Activated effector memory CD4-positive, alpha-beta T cell treated with Interleukin-2 at 50 U/mL for 16 hours (primary cell): ENCODE measurements at places on chromosomes 5 and 9.

DNA sequence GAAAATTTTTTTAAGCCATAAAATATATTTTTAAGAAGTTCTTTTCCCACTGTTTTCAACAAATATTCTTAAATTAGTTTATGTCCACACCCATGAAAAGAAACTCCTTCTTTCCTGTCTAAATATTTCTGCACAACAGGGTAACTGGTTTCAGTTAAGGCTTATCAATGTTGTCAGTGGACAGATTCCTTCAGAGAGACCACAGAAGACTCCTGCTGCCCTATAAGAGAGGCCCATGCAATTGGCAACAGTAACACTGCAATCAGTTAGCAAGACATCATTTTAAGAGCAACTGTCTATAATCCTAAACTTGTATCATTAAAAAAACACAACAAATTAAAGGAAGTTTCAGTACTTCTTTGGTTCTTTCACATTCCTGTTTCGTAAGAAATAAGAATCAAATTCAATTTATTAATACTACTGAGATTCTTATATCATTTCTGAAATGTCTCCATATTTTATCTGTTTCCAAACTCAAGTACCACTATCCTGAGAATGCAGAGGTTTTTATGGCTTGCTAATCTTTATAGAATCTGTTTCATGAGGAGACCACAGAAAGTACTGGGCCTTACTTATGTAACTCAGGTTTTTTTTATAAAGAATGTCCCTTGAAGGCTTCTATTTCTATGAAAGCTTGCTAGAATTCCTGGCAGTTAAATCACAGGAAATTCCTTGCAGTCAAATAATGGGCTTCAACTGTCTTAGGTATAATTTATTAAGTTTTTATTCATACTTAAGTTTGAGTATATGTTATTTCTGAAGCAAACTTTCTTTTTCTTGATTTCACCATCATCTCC is 240.2 kb downstream of the RFX3 start:
- DNase-seq: no peak

DNA sequence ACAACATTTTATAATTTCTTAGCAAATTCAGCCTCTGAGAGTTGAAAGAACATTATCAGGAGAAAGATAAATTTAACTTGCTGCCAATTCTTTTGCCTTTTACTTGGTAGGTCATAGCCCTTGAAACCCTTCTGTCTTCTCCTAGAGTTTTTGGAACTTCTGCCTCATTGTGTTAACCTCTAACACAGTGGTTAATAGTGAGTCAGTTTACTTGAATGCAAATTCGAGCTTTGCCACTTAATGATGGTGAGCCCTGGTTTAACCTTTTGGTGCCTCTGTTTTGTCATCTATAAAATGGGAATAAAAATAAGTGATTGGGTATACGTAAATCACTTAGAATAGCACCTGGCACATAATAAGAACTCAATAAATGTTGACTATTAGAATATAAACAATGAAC is 1.8 kb upstream of the INIP start:
- DNase-seq: no peak

- DNase-seq: no peak
These were observed 9.9 kb downstream of the ERGIC1 start for GRCh38 chr5:172843825-172844576.

DNA sequence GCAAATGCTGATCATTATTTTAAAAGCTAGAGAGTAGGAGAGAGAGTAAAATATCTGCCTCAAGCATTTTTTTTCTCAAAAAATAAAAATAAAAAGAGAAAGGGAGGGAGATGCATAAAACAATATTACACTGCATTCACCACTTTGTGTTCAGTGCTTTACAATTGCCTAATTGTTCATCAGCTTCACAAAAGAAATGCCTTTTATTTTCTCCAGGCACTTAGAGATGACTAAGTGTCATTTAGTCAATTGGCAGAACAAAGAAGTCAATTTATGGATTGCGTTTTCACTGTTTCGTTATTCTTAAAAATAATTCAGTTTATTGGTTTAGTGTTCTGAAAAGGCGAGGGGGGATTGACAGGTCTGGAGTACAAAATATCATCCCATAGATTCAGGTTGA is 232.5 kb upstream of the CCNH start:
- no peak for DNase-seq

DNA sequence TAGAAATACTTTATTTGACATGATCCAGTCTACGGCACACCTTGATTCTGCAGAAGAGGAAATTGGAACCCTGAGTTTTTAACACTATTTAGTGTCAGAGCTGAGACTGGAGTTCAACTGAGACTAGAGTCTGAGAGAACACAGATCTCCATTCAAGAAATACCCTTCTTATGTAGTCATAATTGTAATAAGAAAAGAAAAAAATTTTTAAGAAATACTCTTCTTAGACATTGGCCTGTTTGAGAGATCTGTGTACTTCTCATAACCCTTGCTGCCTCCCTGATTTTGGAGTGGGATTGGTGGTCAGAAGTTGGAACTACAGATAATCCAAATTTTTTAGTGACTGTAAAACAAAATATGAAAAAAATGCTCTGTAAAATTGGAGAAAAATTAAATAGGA is 253.4 kb downstream of the ARRDC3 start:
- no peak for DNase-seq

- peak; percentile 10 for DNase-seq
These were observed 500.0 kb downstream of the DIRAS2 start for GRCh38 chr9:90142580-90142979.

GRCh38 chr5:72653586-72653985 is 146.4 kb upstream of the ZNF366 start:
- no peak for DNase-seq

GRCh38 chr9:129598089-129598596 is 22.8 kb downstream of the C9orf50 start:
- DNase-seq: no peak

GRCh38 chr5:157497875-157498611 is 38.0 kb downstream of the NIPAL4 start:
- DNase-seq: no peak

- DNase-seq: no peak
These were observed 33.9 kb upstream of the MAN2A1 start for GRCh38 chr5:109655841-109656240.

GRCh38 chr5:54049963-54050362 is 260.4 kb downstream of the ARL15 start:
- no peak for DNase-seq

DNA sequence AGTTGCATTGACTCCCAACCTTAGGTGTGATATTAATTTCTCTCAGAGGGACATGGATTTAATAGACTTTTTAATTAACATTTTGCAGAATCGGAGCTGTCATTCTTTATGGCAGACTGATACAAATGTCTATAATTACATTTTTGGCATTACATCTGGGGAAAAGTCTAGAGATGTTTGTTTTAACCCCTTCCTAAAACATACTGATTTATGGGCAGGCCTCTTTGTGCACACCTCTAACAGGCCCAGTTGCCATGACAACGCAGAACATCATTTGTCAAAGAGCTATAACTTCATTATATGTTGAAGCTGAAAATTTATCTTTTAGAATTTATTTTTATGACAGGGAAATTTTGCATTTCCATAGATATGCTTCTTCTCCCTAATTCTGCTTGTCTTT is 158.5 kb downstream of the NTRK2 start:
- no peak for DNase-seq

DNA sequence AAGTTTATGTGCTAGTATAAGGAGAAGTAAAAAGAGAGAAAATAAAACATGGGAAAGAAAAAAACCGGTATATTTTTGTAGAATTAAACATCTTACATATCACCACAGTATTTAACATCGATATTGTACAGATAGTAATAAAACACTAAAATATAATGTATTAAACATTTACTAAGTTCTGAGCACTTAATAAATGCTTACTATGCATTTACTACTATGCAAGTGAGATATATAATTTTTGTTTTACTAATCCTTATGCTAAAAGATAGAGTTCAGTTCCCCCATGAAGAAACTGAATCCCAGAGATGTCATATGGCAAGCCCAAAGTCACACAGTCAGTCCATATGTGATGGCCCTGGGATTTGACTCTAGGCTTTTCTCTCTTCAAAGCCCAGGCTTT is 51.1 kb downstream of the SH3TC2 start:
- no peak for DNase-seq

- DNase-seq: no peak
These were observed 290.8 kb downstream of the YTHDC2 start for GRCh38 chr5:113804264-113804663.

DNA sequence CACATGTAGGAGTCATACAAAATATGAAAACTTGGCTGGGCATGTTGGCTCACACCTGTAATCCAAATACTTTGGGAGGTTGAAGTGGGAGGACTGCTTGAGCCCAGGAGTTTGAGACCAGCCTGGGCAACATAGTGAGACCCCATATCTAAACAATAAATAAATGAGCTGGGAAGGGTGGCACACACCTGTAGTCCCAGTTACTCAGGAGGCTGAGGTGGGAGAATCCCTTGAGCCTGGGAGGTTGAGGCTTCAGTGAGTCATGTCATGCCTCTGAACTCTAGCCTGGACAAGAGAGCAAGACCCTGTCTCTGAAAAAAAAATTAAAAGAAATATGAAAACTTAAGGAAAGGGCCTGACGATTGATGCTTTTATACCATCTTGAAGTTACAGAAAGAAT is 112.4 kb upstream of the RAI14 start:
- no peak for DNase-seq

- no peak for DNase-seq
These were observed 113.2 kb upstream of the ELL2 start for GRCh38 chr5:96074870-96075269.

GRCh38 chr5:154287136-154287535 is 96.6 kb downstream of the GALNT10 start:
- DNase-seq: no peak

DNA sequence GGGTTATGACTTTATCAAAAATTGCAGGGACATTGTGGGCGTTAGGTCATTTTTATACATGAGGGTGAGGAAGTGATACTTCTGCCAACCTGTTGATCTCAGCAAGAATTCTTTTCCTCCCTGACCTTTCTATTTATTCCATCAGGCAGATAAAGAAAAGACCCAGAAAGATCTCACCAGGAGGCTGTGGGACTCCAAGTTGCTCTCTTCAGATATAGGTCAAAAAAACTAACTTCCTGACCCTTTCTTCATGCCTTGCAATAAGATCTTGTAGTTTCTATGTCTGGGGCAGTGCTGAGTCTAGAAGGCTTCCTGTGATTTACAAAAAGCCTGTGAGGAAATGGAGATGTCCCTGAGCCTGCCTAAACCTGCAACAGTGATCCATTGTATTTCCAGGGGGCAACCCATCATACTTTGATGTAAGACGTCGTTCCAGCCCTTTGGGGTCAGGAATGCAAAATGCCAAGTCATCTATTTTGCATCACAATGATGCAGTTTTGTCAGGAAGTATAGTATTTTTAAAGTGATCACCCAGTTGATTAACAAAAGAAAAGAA is 22.0 kb upstream of the PIK3R1 start:
- DNase-seq: no peak

- DNase-seq: no peak
These were observed 30.9 kb upstream of the SREK1 start for GRCh38 chr5:66113160-66113559.
